CD4-positive, CD25-positive, alpha-beta regulatory T cell (primary cell): ENCODE measurements at places on chromosomes 4 and X.

GRCh38 chrX:134537179-134537955 is 77.4 kb downstream of the HPRT1 start:
- no peak for DNase-seq

- no peak for DNase-seq
These were observed 21.2 kb downstream of the FGFBP1 start for GRCh38 chr4:15917297-15917696.

GRCh38 chrX:136067097-136067496 is 80.2 kb upstream of the FHL1 start:
- DNase-seq, result no peak

DNA sequence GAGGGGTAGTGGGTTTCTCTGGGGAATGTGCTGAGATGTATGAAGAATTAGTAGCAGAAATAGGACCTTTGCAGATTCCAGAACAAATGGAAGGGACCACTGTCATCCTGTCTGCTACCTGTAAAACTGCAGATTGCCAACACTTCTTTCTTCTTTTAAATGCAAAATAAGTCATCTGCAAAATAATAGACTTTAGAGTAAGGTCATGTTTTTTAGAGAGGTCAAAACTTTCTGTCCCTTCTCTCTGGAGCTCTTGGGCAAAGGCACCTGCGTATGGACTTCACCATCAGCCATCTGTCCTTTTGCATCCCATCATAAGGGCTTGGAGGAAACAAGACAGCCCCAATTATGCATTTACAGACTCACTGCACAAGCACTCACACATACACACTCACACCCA is 121.1 kb upstream of the PPARGC1A start:
- no peak for DNase-seq

DNA sequence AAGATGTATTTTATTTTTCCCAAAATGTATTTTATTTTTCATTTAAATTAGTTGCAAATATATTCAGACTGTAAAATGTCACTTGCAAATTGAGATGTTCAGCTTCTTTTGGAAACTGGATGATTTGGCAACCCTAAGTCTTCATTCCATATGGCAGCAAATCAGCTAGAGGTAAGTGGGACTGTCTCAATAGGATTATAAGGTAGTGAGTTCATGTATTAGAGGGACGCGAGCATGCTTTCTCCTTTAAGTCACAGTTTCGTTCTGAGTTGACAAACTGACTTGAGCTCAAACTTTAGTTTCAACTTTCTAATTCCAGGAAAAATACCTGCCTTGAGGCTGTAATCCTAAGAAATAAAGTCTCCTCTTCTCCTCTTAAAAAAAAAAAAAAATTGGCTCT is 44.2 kb upstream of the TMEM131L start:
- DNase-seq, result peak; percentile 87

GRCh38 chrX:68571610-68572311 is 72.9 kb downstream of the YIPF6 start:
- no peak for DNase-seq

DNA sequence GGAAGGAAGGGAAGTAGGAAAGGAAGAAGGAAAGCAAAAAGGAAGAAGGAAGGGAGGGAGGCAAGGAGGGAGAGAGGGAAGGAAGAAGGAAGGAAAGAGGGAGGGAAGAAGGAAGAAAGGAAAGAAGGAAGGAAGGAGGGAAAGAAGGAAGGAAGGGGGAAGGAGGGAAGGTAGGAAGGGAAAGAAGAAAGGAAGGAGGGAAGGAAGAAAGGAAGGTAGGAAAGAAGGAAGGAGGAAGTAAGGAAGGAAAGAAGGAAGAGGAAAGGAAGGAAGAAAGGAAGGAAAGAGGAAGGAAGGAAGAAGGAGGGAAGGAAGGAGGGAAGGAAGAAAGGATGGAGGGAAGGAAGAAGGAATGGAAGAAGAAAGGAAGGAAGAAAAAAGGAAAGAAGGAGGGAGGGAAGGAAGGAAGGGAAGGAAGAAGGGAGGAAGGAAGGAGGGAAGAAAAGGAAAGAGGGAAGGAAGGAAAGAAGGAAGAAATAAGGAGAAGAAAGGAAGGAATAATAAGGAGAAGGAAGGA is 18.6 kb upstream of the SCML1 start:
- no peak for DNase-seq

- no peak for DNase-seq
These were observed 191.5 kb downstream of the EDA start for GRCh38 chrX:69807400-69807799.

GRCh38 chr4:53635697-53636483 is 44.6 kb upstream of the LNX1 start:
- DNase-seq, result no peak

DNA sequence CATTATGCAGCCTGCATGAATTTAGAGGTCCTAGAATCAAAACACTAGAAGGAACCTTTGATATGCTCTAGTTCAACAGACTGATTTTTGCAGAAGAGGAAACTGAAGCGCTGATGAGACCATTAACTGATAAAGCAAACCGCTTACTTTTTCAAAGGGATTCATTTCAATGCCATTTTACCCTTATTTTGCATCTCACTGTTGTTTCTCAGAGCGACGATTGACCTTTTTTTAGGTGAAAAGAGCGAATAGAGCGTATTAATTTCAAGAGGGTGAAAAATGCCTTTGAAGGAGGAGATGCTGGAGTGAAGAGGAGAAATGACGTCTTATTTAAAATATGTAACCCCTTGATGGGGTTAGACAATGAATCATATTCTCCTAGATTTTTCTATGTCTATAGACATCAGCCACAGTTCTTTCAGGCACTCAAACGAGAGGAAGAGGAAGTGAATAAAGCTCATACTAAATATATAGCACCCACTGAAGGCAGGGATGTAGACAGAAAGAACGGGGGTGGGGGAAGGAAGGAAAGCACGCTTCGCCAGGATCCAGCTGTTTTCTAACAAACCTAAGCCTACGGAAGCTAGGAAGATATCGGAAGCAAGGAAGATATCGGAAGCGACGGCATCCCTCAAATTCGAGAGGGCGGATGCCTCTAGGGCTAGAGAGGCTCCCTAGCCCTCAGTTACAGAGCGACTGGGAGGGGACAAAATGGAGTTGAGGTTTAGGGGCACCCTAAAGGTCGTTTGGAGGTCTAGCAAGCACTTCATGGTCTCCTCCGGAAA is 848 bp downstream of the ACSL4 start:
- DNase-seq, result peak; percentile 9

DNA sequence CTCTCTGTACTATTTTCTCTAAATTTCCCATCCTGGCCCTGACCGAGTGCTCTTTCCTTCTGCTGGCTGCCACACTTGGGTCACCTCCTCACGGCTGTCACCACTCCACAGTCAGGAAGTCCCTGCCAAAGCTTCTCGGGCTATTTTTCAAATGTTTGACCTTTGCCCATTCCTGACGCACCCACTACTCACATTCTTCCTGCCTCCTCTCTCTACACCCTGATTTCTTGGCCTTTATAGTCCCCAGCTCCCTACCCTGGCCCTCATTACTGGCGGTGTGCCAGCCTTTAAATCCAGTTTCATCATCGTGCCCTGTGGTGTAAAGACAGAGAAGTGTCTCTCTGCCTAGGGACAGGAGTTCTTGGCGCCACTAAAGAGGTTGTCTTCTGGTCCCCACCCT is 46.4 kb upstream of the GATB start:
- DNase-seq, result no peak

DNA sequence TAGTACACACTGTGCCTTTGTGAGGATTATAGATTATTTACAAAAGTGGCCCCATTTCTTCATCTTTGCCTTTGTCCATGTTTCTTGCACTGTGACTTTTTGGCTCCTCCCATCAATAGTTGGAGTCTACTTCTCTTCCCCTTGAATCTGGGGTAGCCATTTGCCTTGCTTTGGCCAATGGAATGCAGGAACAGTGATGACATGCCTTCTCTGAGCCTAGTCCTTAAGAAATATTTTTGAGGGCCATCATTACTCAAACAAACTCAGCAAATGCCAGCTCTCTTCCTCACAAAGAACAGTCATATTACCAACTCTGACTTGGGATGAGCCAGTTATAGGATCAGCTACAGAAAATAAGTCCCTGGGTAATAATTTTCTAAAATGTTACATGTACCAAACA is 189.6 kb downstream of the FRMPD4 start:
- no peak for DNase-seq

- DNase-seq, result no peak
These were observed 178.7 kb downstream of the DCTD start for GRCh38 chr4:182738283-182739047.
